Camera-type eye (tissue), 1 donor: ENCODE measurements at places on chromosomes 7 and 10. TPM values are rescaled to one million over a fixed set of nuclear protein-coding genes. Genes with fewer than 3 reads are reported as not detected.

LIPN gene
- not detected for total RNA-seq

FAM25G gene
- total RNA-seq = not detected

C10orf95 gene
- 0.93 TPM for total RNA-seq

SLK gene
- total RNA-seq = 80.5 TPM

EBLN1 gene
- not detected for total RNA-seq

CTAGE8 gene
- total RNA-seq = 1.0 TPM

GPR15LG gene
- total RNA-seq = not detected

FXYD4 gene
- total RNA-seq = not detected

KAZALD1 gene
- total RNA-seq = 24.5 TPM
